ENCODE measurements at places on chromosomes 1 and 21.

- DNase-seq: peak; percentile 65
Measured at GRCh38 chr1:221439008-221439746, 302.7 kb downstream of the DUSP10 start.

- DNase-seq: no peak
Measured at GRCh38 chr1:180096584-180097325, 57.9 kb upstream of the QSOX1 start.

DNA sequence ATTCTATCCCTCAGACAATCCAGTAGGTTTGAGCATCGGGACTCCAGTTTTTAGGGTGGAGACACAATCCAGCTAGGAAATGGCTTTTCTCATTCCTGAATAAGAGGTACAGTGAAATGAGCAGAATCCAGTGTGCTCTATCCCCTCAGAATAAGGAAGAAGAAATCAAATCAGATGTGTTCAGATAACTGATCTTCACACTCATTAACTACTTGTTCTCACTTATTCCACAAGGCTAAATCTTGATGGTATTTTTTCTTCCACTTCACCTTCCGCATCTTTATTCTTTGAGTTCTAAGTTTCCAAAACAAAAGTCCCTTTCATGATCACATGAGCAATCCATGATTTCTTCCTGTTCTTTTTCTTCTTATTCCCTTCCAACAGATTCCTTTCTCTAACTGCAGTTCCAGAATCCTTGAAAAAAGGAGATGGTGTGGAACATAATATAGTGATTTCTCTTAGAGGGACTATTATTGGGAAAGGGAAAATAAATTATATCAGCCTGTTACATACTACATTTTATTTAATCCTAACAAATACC, 1.7 kb downstream of the SYT11 start:
- DNase-seq: no peak

DNA sequence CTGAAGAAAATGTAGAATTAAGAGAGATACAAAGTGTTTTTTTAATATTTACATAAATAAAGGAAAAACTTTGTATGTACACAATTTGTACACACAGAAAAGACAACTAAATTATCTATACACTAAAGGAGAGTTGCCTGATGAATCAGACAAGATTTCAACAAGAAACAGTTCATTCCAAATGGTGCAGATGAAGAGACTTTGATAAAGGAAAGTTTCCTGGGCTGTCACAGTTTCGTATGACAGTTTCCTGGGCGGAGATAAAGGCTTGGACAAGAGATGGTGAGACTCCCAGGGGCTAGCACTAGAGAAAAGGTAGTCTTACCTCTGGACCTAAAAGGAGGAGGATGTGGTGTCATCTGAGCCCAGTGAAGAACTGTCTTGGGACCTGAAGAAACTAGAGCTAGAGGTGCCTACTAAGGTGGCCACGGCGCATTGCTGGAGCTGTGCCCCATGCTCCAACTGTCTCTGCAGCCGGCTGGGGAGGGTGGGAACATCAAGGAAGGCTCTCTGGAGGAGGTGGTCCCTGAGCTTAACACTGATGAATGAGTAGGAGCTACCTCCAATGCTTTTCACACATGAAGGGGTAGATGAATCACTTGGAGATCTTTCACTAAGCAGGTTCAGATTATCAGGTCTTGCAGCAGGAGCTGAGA, 32.2 kb downstream of the ETS2 start:
- DNase-seq: no peak

GRCh38 chr1:17633654-17634053, 94.2 kb downstream of the ARHGEF10L start:
- no peak for DNase-seq

DNA sequence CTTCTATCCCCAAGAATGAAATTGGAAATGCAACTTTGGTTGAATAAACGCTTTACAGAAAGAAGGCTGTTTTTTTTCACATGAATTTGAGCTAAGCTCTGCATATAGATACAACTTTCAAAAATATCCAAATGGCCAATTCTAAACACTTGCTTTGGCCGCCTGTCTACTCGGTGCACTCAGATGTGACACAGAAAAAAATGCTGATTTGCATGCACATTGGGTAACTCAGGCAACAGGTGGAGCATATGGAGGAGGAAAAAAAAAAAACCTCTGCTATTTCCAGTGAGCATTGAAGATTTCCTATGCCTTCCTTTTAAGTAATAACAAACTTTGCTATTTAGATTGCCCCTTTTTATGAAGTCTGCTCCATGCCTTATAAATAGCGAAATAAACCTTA, 262.5 kb downstream of the GRIK1 start:
- DNase-seq: no peak

DNA sequence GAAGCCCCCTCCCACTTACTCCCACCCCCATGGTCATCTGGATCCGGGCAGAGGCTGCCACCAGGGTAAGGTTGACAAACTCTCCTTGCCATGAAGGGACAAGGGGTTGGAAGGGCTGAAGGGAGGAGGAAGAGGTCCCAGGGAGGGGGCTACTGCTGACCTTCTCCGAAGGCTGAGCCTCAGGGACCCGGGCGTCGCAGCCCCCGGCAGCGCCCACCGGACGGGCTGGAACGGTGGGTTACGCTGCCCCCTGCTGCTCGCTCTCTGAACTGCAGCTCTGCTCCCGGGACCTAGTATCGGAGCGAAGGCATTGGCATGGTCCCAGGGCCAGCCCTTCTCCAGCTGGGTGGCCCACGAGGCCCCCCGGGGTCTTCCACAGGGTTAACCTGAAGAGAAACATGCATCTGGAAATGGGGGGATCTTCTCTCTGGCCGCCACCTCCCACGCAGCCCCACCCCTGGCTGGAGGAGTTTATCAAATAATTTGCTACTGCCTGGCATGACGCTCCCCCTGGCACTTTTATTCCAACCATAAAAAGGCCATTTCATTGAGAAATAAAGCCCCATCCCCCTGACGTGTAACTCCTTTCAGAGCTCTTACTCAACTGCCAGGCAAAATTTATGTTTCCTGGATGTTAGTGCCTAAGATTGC, 70.4 kb upstream of the TARDBP start:
- DNase-seq: peak; percentile 79

- peak; percentile 68 for DNase-seq
Measured at GRCh38 chr1:1402072-1402900, 3.2 kb upstream of the CCNL2 start.

DNA sequence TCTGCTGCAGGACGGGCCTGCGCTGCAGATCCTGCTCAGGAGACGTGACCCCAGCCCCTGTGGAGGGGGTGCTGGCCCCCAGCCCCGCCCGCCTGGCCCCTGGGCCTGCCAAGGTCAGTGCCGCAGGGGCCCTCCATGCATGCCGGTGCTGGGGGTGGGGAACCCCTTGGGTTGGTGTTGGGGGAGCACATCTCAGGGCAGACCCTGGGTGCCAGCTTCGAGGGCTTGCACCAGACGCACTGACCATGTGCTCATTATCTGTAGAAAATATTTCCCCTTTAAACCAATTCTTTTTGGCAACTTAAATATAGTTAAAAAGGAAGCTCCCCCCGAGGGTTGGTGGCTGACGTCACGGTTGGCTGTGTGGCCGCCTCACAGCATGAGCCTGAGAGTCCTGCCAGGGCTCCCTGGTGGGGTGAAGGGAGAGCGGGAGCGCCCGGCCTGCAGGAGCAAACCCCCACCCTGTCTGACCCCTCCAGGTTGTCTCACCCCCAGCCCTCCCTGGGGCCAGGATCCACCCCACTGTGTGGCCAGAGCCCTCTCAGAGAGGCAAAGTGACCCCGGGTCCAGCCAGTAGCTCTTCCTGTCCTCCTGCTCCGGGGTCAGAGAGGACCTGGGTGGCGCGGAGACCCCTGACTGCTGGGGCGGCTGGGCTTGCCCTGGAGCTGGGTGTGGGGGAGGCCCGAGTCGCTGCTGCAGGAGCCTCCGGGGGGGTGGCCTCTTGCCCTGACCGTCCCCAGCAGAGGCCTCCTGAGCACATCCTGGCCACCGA, 5.3 kb upstream of the PFKL start:
- DNase-seq: no peak

GRCh38 chr21:15682186-15682895, 47.4 kb upstream of the USP25 start:
- no peak for DNase-seq

GRCh38 chr21:33751120-33751519, 108.8 kb downstream of the ITSN1 start:
- no peak for DNase-seq

- no peak for DNase-seq
Measured at GRCh38 chr1:100234432-100234831, 15.2 kb downstream of the DBT start.

GRCh38 chr1:40636777-40637176, 28.7 kb downstream of the RIMS3 start:
- no peak for DNase-seq

DNA sequence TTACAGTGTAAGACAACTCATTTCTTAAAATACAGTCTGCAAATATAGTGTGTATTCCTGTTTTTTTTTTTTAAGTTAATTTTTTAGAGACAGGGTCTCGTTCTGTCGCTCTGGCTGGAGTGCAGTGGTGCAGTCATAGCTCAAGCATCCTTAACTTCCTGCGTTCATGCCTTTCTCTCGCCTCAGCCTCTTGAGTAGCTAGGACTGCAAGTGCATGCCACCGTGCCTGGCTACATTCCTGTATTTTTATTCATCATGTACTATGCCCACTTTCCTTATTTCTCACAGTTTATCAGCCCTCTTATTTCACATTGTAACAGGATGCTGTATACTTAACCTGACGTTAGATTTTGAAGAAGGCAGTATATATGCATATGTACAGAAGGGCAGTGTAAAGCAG, 26.7 kb downstream of the MIER1 start:
- no peak for DNase-seq

- peak; percentile 5 for DNase-seq
Measured at GRCh38 chr1:30418939-30419720, 304.3 kb downstream of the MATN1 start.

DNA sequence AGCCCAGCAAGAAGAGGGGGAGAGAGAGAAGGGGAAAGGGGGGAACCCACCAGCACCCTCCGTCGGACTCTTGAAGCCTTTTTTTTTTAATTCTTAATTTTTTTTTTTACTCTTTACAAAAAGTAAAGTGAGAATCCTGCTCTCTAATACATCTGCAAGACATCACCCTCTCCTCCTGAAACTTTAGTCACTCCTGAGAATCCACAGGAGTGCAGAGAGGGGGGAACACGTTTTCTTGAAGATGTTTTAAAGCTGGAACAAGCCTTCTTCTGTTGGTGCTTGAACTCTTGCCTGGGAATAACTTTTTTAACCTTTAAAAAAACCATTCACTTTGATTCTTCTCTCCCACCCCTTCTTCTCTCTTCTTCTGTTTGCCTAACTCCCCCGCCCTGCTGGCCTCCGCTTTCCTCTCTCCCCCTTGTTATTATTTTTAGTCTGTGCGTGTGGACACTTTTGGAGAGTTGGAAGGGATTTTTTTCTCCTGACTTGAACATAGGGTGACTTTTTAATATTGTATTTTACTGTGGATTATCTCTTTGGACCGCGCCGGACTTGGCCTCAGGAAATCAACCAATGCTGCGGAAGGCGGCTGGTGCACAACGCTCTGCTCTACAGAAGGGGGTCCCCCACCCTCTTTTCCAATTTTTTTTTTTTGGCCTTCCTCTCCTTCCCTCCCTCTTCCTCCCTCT, 383 bp upstream of the PRRX1 start:
- DNase-seq: no peak

- no peak for DNase-seq
Measured at GRCh38 chr1:233815865-233816264, 88.6 kb upstream of the SLC35F3 start.

DNA sequence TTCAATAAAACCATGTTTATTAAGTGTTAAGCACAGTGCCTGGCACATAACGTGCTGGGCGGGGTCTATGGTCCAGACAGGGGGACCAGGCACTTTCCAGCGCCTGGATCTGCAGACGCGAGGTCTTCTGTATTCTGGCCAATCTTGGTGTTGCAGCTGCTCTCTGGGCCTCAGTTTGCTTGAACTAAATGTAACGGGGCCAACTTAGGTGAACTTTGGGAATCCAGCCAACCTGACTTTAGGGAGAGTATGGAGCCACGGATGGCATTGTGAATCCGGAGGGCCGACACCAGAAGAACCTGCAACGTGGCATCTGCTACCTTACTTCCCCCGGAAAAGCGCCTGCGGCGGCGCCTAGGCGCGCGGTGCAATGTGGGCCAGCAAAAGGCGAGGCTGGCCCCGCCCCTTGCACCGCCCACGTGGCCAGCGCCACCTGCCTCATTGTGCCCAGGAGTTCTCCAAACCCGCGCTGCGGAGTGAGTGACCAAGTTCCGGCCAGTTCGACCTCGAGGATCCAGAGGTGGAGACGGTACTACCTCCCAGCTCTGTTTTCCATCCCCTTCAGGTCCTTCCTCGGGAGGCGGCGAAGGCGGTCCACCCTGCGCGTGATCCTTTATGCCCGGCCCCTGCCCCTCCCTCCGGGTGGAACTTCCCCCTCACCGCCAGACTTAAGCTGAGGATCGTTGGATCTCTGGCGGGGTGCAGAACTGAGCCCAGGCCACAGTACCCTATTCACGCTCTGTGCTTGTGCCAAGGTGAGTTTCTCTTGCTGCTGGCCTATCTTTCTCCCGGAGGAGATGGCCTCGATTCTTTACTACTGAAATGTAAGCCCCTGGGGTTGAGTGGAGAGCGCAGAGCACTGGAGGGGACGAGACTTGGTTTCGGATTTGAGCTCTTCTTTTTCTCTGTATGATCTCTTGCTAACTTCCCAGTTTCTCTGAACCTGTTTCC, at the start of gene AKR1A1:
TSS of gene AKR1A1 (plus strand) at position 426 of the 951 bp plus-strand sequence. CDS start 10,969 bp downstream, outside the sequence.
- DNase-seq: peak; percentile 94

GRCh38 chr1:177858332-177858821, 111.5 kb downstream of the SEC16B start:
- no peak for DNase-seq

- no peak for DNase-seq
Measured at GRCh38 chr1:89584211-89584610, 48.7 kb upstream of the LRRC8C start.

- DNase-seq: no peak
Measured at GRCh38 chr1:220139966-220140365, 46.0 kb downstream of the IARS2 start.

DNA sequence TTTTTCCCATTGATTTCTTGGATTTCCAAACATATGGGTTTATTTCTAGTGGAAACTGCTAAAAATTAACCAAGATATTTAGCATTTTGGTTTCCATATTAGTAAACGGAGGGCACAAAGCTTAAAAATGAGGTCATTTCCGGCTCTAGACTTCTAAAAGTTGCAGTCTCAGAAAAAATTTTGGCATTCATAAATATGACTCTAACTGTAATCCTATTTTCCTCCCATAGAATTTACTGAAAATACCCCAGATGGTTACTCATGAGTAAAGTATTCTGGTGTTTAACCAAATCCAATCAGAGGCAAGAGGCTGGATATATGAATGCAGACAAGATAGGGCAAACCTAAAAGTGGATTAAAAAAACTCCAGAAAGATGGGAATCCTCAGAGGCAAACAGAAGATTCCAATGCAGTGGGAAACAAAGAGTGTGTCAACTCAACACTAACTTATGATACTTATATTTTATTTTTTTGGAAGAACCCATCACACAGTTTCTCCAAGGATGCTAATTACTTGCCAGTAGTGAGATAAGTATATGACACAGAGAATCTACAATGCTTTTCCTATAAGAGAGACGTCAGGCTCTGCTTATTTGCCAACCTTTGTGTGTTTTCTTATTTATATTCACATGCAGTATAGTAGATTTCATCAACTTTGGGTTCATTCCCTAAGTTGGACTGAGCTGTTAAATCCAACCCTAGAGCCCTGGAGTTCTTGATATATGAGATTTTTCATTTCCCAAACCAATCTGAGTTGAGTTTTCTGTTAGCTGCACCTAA, 90.1 kb upstream of the BCL10 start:
- DNase-seq: no peak

GRCh38 chr1:30516485-30516858, 206.9 kb downstream of the MATN1 start:
- no peak for DNase-seq
